NK-92 treated with Interleukin-12 subunit alpha and Interleukin-12 subunit beta, amount 100 ng/mL, for 24 hours (cell line): ENCODE measurements at places on chromosomes 2 and 18.

- no peak for DNase-seq
Measured at GRCh38 chr18:24802456-24802855, 342.0 kb downstream of the HRH4 start.

- DNase-seq = no peak
Measured at GRCh38 chr2:106115250-106115649, 78.9 kb downstream of the UXS1 start.

DNA sequence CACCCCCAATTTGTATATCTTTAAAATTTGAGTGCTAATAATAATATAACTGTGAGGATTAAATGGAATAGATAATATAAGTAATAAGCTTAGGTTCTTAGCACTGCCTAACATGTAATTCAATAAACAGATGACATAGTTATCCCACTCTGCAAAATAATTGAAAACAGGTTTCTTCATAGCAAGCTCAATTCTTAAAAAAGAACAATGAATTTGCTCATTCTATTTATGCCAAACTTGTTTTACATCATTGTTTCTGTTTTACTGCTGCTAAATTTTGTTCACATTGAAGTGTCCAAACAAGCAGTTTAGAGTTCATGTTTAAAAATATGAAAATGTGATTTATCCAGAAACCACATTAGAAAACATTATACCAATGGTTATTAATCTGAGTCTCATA lies 217.0 kb downstream of the MBD5 start:
- no peak for DNase-seq

DNA sequence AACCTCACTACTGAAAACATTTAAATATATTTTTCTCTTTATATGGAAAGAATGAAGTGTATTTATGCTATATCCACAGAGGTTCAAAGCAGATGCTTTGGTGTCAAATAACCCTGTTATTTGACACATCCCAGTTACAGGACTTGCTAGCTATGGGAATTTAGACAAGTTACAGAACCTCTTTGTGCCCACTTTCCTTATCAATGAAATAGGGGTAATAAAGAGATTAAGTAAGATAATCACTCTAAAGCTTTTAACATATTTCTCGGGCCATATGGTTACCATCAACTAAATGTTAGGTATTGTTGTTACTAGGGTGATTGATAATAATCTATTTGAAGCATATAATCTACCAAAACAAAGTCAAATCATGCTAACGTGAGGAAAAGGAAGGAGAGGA lies 1660.6 kb upstream of the NXPH2 start:
- no peak for DNase-seq

DNA sequence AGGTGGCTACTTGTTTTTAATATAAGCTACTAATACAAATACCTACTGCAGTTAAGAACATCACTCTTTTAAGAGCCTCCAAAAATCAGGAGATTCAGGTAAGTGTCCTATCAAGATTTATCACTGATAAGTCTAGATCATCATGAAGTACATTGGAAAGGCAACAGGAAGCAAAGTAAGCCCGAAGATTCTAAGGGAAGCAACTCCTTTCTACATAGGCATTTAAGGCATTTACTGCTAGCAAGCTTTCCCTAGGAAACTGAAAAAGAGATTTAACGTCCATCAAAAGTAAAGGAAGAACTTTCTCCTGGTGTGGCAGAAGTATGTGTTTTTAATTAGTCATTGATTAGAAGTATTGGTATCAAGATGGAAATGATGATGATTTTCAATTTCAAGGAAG lies 3.7 kb downstream of the STK17B start:
- DNase-seq = no peak

- DNase-seq = peak; percentile 27
Measured at GRCh38 chr2:213246497-213247281, 37.6 kb upstream of the SPAG16 start.

- no peak for DNase-seq
Measured at GRCh38 chr2:116668691-116669090, 1145.8 kb upstream of the DDX18 start.

GRCh38 chr18:48134609-48135008 lies 204.2 kb upstream of the SMAD2 start:
- DNase-seq = no peak

DNA sequence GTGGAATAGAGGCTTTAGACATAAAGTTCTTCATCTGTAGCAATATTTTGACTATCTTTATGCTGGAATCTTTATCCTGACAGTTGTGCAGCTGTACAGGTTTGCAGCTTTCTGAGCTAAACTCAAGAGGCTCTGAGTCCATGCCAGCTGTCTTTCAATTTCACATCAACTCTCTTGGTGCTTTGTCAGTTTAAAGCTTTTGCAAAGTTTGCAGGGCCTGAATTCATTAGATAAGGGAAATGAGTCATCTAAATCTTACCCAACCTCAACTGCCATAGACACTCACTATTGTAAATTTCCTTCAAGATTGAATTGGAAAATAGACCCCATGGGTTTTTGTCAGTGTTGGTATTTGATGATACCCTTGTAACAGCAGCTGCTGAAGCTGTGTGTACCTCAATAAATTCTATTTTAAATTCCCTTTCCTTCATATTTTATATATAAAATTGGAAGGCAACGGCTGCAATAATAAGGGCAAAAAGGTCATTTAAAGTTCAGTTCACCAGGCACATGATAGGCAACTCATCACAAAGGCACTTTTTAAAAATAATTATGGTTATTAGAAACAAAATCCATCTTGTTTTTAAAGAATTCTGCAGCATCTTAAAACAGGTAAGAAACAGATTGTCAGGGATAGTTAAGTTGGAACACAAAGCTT lies 169.9 kb upstream of the SLC39A10 start:
- no peak for DNase-seq

- DNase-seq = no peak
Measured at GRCh38 chr2:216862628-216863398, 2.9 kb upstream of the TNP1 start.

- no peak for DNase-seq
Measured at GRCh38 chr2:205860885-205861284, 178.6 kb downstream of the NRP2 start.

GRCh38 chr2:174692256-174692919 lies 71.9 kb downstream of the CHRNA1 start:
- no peak for DNase-seq

GRCh38 chr2:102168026-102168771 lies 18.6 kb upstream of the IL1RL2 start:
- DNase-seq = no peak

- DNase-seq = no peak
Measured at GRCh38 chr2:118498943-118499342, 348.5 kb downstream of the EN1 start.

- no peak for DNase-seq
Measured at GRCh38 chr2:102950371-102950946, 188.6 kb downstream of the TMEM182 start.

- DNase-seq = no peak
Measured at GRCh38 chr2:231057590-231057989, 923 bp downstream of the PSMD1 start.

- DNase-seq = no peak
Measured at GRCh38 chr18:39105104-39105503, 1539.5 kb upstream of the CELF4 start.

- DNase-seq = no peak
Measured at GRCh38 chr2:132813422-132813821, 143.4 kb upstream of the LYPD1 start.

DNA sequence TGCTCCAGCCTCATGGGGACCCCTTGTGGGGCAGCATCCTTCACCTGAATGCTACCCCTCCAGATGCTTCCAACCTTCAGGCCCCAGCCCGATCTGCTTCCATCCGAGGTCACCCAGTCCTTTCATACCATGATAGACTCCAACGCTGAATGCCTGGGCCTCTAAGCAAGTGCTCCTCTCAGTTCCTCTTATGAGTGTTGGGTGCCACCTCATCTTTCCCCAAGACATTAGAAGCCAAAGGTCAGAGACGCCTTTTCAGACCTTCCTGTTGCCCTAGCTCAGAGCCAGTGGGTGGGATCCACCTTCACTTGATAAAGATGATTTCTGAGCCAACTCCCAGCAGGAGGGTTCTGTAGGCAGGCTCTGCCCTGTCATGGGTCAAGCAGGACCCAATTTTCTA lies 174.5 kb upstream of the MGAT5 start:
- DNase-seq = no peak
